ENCODE measurements at places on chromosomes 4 and X.

DNA sequence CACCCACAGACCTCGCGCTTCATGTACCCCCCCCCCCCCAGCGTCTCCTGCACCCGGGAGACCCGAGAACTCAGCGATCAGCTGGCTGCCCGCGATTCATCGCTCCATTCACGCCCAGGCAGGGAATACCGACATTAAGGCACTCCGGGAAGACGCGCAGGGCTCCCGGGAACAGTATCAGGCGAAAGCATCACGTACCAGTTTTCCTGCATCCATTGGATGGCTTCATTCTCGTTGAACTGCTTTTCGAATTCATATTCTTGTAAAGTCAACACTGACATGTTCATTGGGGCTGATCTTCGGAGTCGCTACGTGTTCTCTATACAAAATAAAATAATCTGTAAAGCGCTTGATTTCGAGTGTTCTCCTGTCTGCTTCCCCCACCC, 373 bp downstream of the ELOVL6 start:
- peak; percentile 10 for DNase-seq

GRCh38 chr4:173489514-173489913, 40.5 kb downstream of the HAND2 start:
- DNase-seq: no peak

DNA sequence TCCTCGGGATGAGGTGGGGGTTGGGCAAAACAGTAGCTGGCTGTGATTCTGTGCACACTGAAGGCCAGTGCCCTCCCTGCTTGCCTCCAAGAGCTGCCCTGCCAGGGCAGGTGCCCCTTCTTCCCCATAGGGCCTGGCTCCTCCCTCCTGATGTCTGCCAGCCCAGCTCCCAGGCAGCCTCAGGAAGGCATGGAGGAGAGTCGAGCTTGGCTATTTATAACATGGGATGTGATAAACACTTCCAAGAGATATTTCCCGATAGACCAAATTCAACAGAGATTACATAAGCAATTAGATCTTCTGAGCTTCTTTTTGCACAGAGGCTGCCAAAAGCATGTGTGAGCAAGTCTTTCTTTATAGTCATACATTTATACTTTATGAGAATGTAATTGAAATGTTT, 45.3 kb upstream of the PJA1 start:
- DNase-seq: no peak

GRCh38 chr4:159481936-159482335, 379.1 kb downstream of the RAPGEF2 start:
- no peak for DNase-seq

DNA sequence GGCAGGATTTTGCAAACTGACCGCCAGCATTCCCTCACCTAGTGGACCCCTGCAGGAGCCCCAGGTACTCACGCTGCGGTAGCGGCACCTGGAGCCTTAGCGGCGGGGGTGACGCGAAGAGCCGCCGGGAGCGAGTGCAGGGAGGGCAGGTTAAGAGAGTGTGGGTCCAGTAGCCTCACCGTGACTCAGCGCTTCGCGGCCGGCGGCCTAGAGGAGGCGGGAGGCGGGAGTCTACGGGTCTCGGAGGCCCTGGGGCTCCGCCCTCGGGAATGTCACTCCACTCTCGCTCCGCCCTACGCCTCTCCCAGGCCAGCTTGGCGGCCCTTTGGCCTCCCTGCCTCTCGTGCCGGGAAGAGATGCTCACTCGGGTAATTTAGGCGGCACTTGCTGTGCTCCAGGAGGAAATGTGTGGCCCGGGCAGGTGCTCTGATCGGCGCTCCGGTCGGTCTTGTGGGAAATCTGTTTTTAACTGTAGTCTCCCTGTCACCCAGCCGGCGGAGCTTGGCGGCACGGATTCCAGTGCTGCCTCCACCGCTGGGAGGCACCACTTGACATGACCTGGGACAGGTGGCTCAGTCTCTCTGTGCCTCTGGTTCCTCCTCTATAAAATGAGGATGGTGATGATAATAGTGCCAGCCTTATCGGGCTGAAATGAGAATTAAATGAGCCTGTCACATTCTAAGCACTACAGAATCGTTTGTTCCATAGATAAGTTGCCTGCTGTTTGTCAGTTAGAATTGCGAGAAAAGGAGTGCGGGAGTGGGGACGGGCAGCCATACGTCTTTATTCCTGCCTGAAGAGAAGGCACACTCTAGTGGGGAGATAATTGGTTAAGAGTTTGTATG, at the start of gene PIR:
Gene PIR (minus strand): TSS at position 216 of the 845 bp plus-strand sequence. CDS start 2,076 bp downstream, outside the sequence.
- peak; percentile 19 for DNase-seq

DNA sequence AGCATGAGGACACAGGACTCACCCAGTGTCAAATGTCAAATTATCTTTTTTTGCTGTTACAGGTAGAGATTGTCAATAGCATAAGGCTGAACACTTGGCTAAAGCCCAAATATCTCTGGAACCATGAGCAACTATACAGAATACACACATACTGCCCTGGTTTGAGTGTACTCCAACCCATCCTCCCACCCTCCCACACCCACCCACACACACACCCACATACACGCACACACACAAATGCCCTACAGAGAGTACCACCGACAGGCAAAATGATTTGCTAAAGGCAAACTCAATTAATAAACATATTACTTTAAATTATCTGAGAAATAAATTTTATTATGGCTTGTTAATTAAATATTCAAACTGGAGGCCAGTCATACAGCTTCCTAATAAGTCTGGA, 173.1 kb upstream of the MAP3K15 start:
- no peak for DNase-seq

DNA sequence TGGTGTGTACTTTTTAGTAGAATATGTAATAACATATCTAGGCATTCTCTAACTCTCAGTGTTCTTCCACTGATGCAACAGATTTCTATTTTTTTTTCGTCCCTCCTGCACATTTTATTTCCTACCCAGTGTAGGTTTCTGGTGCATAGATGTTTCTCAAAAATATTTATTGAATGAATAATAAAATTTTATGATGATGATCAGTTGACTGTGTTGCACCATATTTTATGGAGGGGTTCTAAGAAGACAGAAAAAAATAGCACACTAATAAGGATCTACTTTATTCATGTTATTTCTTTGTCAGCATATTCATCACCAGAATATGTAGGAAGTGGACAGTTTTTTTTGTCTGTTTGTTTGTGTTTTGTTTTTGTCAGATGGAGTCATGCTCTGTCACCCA, 2529.3 kb downstream of the ARAP2 start:
- DNase-seq: no peak

DNA sequence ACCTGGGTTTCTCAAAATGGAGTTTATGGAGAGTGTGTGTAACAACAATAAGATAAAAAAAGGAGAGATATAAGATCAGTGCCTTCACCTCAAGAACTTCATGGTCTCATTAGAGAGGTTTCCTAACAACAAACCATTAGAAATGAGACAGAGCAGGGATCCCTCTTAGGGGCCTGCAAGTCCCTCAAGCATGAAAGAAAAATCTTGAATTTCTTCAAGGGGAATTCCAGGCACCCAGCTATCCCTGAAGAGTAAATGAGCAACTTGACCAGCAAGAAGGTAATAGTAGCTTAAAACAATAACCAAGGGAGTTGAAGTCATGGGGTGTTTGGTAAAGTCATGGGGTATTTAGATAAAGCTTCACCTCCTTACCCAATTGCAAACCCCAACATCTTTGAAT, 49.7 kb upstream of the TLR3 start:
- no peak for DNase-seq
